ENCODE measurements at places on chromosomes 2 and 18. TPM values are rescaled to one million over a fixed set of nuclear protein-coding genes. Genes with fewer than 3 reads are reported as not detected.

The ZNF892 gene
- total RNA-seq, result 3.7 TPM

The LBX2 gene
- total RNA-seq, result 3.4 TPM

The LAMA3 gene
- 52.1 TPM for total RNA-seq

The PHOSPHO2 gene
- 8.1 TPM for total RNA-seq

The NPPC gene
- not detected for total RNA-seq

The CENPO gene
- total RNA-seq, result 8.2 TPM

The IRS1 gene
- total RNA-seq, result 20.1 TPM

The APLF gene
- total RNA-seq, result 5.0 TPM

- H3K27ac ChIP-seq, result no peak overlapping the region
- peaks cover 7% of the 10 kb centered on the region for H3K4me1 ChIP-seq
- peaks cover 52% of the 10 kb centered on the region for H3K27me3 ChIP-seq
- H3K4me3 ChIP-seq, result peak overlapping the region; percentile 89
Measured at GRCh38 chr18:48409591-48410094, 460 bp upstream of the ZBTB7C start.

GRCh38 chr18:51153659-51154371, 43.7 kb downstream of the MEX3C start:
- peaks cover 5% of the 10 kb centered on the region for H3K4me1 ChIP-seq
- H3K27ac ChIP-seq, result no peak overlapping the region
- no peaks in the 10 kb centered on the region for H3K36me3 ChIP-seq
- no peak overlapping the region for H3K4me3 ChIP-seq

DNA sequence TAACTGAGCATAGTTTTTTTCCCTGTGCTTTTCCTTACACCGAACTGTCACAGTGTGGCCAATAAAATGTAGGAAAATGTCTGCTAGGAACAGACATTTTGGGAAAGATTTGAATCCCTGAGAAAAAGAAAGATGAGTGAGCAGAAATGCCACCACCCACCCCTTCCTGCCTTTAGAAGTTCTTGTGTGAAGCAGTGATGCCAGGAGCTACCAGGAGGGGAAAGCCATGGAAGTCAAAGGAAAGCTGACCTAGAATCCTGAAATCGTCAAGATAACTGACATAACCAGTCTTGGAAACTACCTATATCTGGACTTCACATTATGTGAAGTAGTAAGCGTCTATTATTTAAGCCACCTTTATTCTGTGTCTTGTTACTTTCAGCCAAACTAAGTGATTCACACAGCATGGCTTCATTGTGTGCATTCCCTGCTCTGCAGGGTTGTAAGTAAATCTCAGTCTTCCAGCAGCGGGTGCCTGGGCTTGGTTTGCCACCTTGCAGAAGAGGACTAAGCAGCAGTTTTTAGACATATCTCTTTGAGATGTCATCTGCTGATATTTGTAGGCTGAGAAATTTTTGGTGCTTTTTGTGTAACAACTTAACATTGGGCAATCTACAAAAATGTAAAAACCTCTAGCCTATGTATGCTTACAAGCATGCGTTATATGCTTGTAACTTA, 11.2 kb upstream of the SPRED2 start:
- DNase-seq, result no peak
- H3K27ac ChIP-seq, result no peak overlapping the region
- H3K4me3 ChIP-seq, result no peak overlapping the region
- H3K36me3 ChIP-seq, result no peaks in the 10 kb centered on the region

DNA sequence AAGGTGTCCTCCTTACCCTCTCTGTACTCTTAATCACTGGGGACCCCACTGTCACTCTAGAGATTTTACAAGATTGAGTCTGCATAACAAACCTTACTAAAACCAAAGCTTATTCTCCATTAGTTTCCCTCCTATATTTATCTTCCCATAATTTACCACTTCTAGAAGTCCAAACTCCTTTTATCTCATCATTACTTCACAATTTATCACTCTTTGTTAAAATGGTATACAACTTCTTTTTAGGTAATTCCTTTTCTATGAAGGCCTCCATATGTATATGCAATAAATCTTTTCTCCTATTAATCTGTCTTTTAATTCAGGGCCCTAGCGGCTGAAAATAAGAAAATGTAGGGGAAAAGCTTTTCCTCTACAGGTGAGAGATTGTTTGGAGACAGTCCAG, 152.4 kb downstream of the MSH2 start:
- no peaks in the 10 kb centered on the region for H3K27me3 ChIP-seq
- no peak for DNase-seq
- no peak overlapping the region for H3K27ac ChIP-seq
- H3K4me1 ChIP-seq, result peaks cover 13% of the 10 kb centered on the region

- no peak for DNase-seq
- no peak overlapping the region for H3K4me3 ChIP-seq
- H3K4me1 ChIP-seq, result peaks cover 27% of the 10 kb centered on the region
- H3K27me3 ChIP-seq, result no peaks in the 10 kb centered on the region
- H3K36me3 ChIP-seq, result no peaks in the 10 kb centered on the region
Measured at GRCh38 chr2:43051338-43051737, 175.1 kb downstream of the ZFP36L2 start.

DNA sequence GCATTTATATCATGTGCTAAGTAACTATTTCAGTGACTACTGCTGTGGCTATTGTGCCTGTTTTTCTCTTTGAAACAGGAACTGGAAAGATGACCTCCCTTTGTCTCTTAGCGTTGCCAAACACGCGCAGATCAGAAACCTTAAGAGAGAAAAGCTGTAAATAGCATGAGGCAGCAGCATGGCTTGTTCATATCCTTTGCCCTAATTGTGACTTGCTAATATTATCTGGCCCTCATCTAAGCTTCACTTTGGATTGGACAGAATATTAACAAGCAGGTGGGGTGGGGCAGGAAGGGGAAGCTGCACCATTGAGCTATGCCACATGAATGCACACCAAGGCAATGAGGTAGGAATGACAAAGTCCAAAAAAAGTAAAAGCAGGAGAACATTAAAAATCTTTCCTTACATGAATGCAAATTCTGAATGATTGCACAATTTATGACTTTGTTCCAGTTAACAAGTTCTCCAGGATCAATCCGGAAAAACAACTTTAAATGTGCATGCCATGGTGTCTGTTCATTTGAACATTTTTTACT, 128.4 kb downstream of the IRS1 start:
- H3K4me1 ChIP-seq, result peaks cover 11% of the 10 kb centered on the region
- no peaks in the 10 kb centered on the region for H3K27me3 ChIP-seq
- peak; percentile 29 for DNase-seq
- H3K36me3 ChIP-seq, result no peaks in the 10 kb centered on the region

DNA sequence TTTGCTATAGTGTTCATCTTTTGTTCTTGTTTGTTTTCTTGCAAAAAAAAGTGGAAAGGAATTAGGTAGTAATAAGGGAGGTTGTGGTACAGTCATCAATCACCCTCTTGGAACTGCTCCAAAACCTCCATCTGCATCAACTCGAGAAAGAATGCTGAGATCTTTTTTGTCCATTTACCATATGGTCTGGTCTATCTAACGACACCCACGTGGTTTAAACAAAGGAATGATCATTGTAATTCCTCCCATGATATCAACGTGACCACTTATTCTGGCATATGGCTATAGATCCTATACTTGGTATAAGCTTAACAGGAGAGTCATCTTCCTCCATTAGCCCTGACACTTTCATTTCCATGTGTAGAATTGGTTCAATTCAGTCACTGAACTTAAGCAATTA, 1025.3 kb upstream of the NXPH2 start:
- H3K4me1 ChIP-seq, result no peaks in the 10 kb centered on the region
- no peak for DNase-seq
- H3K27me3 ChIP-seq, result no peaks in the 10 kb centered on the region

DNA sequence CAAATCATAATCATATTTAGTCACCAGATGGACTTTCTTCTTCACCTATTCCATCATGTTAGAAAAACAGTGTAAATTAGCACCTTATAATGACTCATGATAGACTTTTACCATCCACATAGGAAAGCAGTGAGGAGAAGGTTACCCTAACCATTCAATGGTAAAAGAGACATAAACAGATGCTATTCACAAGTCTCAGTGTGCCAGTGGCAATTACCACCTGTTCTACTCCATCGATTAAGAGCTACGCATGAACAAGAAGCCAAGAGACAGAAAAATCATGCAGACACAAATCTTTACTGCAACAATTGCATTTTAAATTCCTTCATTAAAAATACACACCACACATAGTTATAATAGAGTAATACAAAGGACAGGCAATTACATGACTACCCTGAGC, 106.7 kb upstream of the CHAC2 start:
- no peak for DNase-seq
- H3K4me1 ChIP-seq, result no peaks in the 10 kb centered on the region
- no peak overlapping the region for H3K4me3 ChIP-seq
- H3K27ac ChIP-seq, result no peak overlapping the region
- no peaks in the 10 kb centered on the region for H3K36me3 ChIP-seq
- no peaks in the 10 kb centered on the region for H3K27me3 ChIP-seq

GRCh38 chr2:16628314-16628713, 37.3 kb downstream of the CYRIA start:
- H3K4me3 ChIP-seq, result no peak overlapping the region
- no peaks in the 10 kb centered on the region for H3K27me3 ChIP-seq
- H3K36me3 ChIP-seq, result no peaks in the 10 kb centered on the region
- no peak for DNase-seq

DNA sequence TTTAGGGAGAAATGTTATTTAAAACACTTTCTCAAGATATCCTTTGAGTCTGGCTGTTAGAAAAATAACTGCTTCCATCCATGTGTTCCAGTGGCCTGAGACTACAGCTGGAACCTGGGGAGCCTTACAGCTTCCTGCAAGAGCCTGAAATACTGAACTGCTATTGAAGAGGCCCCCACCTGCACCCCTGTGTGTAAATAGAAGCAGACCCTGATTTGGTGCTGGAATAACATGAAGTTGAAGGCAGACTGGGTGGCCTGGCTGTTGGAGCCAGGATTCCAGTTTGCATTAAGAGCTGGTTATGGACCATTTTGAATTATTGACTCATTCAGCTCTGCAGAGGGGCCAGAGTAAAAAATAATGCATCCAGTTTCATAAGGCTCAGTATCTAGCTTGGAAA, 61.9 kb downstream of the DIS3L2 start:
- H3K4me1 ChIP-seq, result no peaks in the 10 kb centered on the region
- no peaks in the 10 kb centered on the region for H3K27me3 ChIP-seq
- no peak for DNase-seq
- no peak overlapping the region for H3K27ac ChIP-seq
- H3K36me3 ChIP-seq, result peaks cover 4% of the 10 kb centered on the region

- H3K36me3 ChIP-seq, result no peaks in the 10 kb centered on the region
- H3K27me3 ChIP-seq, result no peaks in the 10 kb centered on the region
- no peak for DNase-seq
- no peaks in the 10 kb centered on the region for H3K4me1 ChIP-seq
- H3K4me3 ChIP-seq, result no peak overlapping the region
Measured at GRCh38 chr2:21301871-21302455, 178.2 kb downstream of the TDRD15 start.

- H3K4me1 ChIP-seq, result no peaks in the 10 kb centered on the region
- no peaks in the 10 kb centered on the region for H3K36me3 ChIP-seq
- DNase-seq, result peak; percentile 76
- H3K27me3 ChIP-seq, result no peaks in the 10 kb centered on the region
Measured at GRCh38 chr2:18378020-18378653, 182.3 kb downstream of the RDH14 start.

- no peaks in the 10 kb centered on the region for H3K36me3 ChIP-seq
- no peaks in the 10 kb centered on the region for H3K27me3 ChIP-seq
- no peak overlapping the region for H3K27ac ChIP-seq
- H3K4me3 ChIP-seq, result no peak overlapping the region
- no peak for DNase-seq
Measured at GRCh38 chr18:2441544-2441943, 129.8 kb downstream of the METTL4 start.

GRCh38 chr2:66570471-66570870, 135.5 kb downstream of the MEIS1 start:
- peaks cover 34% of the 10 kb centered on the region for H3K4me1 ChIP-seq
- DNase-seq, result no peak
- no peaks in the 10 kb centered on the region for H3K27me3 ChIP-seq
- H3K36me3 ChIP-seq, result no peaks in the 10 kb centered on the region
- H3K4me3 ChIP-seq, result no peak overlapping the region
- no peak overlapping the region for H3K27ac ChIP-seq

DNA sequence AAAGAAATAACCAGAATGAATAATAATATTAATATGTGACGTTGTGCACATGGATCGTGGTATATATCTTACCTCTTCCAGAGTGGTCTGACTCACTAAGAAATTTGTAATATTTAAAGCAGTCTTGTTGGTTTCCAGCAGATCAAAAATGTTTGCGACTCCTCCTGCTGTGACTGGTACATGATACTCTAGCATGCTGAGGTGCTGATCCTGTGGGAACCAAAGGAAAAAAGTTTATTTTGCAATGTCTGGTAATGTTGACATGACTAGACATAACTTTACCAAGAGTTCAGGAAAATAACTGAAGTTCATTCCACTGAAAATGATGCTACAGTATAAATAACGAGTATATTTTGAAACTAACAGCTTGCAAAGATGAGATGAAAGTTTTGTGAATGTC, 124.5 kb upstream of the BARD1 start:
- no peaks in the 10 kb centered on the region for H3K4me1 ChIP-seq
- DNase-seq, result no peak
- no peak overlapping the region for H3K4me3 ChIP-seq
- H3K27me3 ChIP-seq, result no peaks in the 10 kb centered on the region
- H3K27ac ChIP-seq, result no peak overlapping the region
- no peaks in the 10 kb centered on the region for H3K36me3 ChIP-seq

- H3K4me3 ChIP-seq, result no peak overlapping the region
- H3K27ac ChIP-seq, result no peak overlapping the region
- H3K4me1 ChIP-seq, result peaks cover 19% of the 10 kb centered on the region
- H3K27me3 ChIP-seq, result no peaks in the 10 kb centered on the region
- peak; percentile 50 for DNase-seq
Measured at GRCh38 chr2:241770185-241770935, 6.3 kb upstream of the GAL3ST2 start.

DNA sequence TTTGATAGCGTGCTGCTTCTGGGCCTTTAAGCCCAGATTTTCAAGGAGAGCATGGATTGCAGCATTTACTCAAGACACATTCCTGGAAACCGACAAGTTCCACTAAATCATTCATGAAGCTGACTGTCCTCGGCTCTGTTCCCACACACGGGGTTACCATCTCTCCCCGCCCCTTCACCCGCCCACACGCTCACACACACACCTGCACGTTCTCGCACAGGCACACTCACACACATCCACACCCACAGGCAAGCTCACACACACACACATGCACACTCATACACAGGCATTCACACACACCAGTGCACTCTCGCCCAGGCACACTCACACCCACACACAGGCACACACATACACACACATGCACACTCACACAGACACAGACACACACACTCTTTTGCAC, 150.0 kb upstream of the AGAP1 start:
- H3K27ac ChIP-seq, result no peak overlapping the region
- DNase-seq, result no peak
- no peaks in the 10 kb centered on the region for H3K27me3 ChIP-seq
- no peaks in the 10 kb centered on the region for H3K36me3 ChIP-seq

Measured in hepatocyte (in vitro differentiated cells).